ENCODE measurements at places on chromosomes 7 and 10. TPM values are rescaled to one million over a fixed set of nuclear protein-coding genes. Genes with fewer than 3 reads are reported as not detected.

The PDZD7 gene
- 0.50 TPM for total RNA-seq

The FAM25A gene
- total RNA-seq = not detected

The ANXA7 gene
- total RNA-seq = 193 TPM

The LRRN3 gene
- total RNA-seq = not detected

The OR6B1 gene
- not detected for total RNA-seq

The CYP2W1 gene
- total RNA-seq = not detected

The AKAP9 gene
- total RNA-seq = 23.1 TPM

The CCM2 gene
- total RNA-seq = 64.8 TPM

DNA sequence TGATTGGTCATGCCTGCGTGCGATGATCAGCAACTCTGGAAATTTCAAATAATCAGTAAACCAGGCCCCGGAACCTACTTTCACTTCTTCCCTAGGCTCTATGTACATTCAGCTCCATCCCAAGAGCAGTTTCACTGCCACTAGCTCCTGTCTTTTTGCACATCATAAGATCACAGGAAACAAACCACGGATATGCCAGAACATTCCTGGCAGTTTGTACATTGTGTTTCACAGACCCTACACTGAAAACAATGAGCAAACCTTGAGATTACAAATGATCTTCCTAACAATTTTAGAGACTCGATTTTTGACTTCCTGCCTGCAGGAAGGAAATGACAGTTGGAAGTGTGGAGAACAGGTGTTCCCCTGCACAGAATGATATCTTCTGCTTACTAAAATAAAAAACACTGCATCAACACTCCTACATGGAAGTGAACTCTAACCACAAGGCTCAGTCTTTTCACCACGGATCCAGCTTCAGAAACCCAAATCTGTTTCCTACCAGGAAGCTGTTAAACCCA, 7.6 kb upstream of the TMEM236 start:
- DNase-seq = no peak

DNA sequence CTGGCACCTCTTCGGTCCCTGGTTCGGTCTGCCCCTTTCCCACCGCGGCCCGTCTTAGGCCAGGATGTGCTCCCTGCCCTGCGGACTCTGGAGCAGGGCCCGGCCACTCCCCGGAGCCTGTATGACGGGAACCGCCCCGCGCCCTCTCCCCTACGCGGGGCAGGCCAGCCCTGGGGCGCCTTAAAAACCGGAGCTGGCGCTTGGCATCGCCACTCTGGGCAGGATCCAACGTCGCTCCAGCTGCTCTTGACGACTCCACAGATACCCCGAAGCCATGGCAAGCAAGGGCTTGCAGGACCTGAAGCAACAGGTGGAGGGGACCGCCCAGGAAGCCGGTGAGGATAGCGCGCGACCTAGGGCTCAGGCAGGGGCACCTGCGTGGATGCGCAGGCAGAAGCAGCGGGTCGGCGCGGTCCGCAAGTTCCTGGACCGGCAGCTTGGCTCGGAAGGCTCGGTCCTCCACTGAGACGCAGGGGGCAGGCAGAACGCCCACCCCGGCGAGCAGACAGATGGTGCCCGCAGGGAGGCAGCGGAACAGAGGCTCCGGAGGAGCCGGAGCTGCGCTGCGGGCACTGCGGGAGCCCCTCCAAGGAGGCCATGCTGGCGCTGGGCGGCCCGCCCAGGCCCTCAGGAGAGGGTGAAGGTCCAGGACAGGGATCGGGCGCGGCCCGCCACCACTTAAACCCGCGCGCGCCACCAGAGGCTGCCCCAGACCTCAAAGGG, at the start of gene ADIRF:
Gene ADIRF, plus strand, starts transcription at position 212 of the 723 bp plus-strand sequence. Its CDS starts 63 bp downstream, at position 275.
- DNase-seq = no peak

- no peak for DNase-seq
Measured at GRCh38 chr10:69910561-69910960, 108.9 kb downstream of the COL13A1 start.

DNA sequence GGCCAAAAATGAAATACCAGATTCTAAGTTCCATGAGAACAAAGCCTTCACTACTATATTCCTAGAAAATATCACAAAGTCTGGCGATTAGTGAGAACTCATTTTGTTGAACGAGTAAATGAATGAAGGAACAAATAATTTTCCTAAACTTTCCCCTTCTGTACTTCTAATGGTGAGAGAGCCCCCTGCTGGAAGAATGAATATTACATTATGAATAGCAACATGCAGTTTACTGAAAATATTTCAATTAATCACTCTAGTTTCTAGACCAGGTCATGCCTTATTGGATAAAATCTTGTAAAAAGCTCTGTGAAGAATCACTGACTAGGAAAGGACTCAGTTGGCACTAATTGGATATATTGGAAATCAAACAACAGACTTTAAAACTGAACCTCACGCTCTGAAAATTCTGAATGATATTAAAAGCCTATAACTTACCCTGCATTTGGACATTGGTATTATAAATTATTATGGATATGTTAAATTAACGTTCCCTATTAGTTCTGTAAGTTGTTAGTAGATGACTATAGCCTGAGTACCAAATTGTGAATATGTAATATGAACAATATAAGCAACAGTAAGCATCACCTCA, 32.4 kb upstream of the MTPN start:
- peak; percentile 49 for DNase-seq

DNA sequence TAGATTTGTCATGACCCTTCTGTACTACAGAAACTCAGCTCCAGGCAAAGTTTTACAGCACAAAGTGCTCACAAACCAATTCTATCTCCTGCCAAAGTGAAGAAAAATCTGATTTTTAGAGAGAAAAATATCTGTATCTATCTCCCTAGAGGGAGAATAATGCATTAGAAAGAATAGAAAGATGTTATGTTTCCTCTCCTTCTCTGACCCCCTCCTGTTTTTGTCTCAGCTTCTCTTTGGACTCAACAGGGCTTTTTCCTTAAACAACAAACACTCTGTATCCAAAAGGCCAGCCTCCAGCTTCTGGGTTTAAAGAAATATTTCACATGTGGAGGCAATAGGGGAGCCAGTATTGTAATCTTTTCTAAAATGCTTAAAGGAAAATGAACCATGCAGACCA, 627.4 kb downstream of the REEP3 start:
- no peak for DNase-seq

DNA sequence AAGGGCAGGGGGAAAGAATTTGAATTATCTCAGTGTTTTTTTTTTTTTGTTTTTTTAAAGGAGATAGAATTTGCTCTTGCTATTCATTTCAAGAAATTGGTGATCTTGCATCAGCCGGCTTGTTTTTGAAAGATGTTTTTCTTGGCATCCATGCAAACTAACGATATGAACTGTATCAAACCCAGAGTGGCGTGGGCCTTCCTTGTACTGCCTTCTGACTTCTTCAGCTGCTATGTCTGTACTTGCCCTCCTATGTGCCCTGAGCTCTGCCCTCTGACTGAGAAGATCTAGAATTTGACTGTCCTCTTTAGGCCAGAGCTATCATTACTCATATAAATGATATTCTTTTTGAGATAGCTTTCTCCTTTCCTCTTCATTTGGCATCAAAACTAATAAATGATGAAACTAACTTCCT, 183.1 kb downstream of the EXOC4 start:
- peak; percentile 23 for DNase-seq

- DNase-seq = no peak
Measured at GRCh38 chr7:22214000-22214399, 143.0 kb downstream of the RAPGEF5 start.

- no peak for DNase-seq
Measured at GRCh38 chr7:69399401-69399800, 198.9 kb upstream of the AUTS2 start.

DNA sequence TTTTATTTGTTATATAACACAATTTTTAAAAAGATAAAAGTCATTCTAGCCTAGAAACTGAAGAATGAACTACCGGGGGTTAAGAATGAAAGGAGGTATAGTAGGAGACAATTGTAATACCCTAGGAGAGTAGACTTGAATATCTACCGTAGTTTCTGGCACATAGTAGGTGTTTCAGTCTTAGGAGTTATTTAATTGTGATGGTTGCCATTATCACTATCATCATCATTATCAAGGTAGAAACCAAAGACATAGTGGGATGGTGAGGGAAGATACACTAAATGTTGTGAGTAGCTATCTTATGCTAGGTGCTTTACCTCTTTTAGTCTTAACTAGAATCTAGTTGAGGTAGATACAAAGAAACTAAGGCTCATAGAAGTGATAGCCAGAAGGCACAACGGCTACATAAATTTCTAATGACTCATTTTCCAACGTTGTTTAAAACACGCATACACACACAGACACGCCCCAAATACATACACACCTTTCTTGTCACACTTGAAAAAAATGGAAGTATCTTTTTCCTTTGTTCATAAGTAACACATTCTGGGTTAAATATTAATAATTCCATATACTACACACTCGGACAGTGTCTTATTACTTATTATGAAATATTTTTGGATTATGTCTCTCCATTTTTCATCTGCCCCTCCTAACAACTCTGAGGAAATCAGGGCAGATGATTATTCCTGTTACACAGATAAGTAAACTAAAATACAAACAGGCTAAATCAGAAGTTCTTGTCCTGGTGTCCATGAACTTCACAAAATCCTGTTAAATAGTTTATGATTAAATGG, 2.0 kb upstream of the ANLN start:
- DNase-seq = no peak

DNA sequence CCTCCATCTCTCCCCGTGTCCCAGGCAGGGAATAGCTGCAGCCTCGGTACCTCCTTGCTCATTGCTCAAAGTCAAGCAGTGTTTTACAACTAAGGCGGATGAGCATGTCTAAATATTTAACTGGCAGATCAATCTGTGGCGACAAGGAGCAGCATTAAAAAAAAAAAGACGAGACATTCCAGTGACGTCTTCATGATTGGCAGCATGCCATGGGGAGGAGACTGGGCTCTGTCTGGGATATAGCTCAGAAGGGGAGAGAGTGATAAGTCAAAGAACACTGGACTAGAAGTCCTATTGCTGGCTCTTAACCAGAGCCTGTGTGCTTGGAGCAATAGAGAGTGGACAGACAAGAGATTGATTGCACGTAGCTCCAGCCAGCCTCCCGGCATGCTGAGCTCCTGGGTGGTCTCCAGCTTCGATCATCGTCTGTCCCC, 287.5 kb upstream of the PODXL start:
- peak; percentile 43 for DNase-seq

DNA sequence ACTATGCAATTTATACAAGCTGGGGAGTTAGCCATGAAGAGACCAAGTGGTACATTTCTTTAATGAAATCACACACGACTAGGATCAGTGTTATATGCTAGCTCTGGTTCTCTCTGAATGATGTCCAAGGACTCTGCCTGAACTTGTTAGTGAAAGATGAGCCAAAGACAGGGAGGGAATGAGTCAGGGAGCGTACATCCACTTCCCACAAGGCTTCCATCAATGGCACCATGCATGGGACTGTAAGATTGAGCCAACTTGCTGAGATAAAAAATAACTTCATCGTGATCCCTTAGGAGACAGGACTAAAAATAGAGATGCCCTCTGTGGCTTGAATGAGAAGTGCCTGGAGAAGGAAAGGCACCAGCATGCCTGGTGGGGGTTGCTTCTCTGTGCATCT, 629.7 kb downstream of the ACTR3B start:
- DNase-seq = no peak

- no peak for DNase-seq
Measured at GRCh38 chr10:6578251-6578771, 1.8 kb downstream of the PRKCQ start.

DNA sequence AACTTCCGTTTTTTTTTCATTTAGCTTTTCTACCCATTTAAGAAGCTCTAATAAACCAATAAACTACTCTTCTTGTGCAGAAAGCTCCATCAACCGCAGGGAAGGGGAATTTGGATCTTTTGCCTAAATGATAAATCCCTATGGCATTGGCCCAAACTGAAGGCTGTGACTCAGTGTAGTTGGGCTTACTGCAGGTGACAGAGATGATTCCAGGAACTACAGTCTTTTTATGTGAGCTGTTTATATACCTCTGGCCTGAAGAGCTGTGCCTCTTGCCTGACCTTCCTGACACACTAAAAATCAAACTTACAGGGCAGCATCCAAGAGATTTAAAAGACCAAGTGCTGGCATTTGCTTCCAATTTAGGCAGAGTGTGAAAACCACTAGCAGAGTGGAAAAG, 25.2 kb downstream of the ABCB1 start:
- DNase-seq = no peak

DNA sequence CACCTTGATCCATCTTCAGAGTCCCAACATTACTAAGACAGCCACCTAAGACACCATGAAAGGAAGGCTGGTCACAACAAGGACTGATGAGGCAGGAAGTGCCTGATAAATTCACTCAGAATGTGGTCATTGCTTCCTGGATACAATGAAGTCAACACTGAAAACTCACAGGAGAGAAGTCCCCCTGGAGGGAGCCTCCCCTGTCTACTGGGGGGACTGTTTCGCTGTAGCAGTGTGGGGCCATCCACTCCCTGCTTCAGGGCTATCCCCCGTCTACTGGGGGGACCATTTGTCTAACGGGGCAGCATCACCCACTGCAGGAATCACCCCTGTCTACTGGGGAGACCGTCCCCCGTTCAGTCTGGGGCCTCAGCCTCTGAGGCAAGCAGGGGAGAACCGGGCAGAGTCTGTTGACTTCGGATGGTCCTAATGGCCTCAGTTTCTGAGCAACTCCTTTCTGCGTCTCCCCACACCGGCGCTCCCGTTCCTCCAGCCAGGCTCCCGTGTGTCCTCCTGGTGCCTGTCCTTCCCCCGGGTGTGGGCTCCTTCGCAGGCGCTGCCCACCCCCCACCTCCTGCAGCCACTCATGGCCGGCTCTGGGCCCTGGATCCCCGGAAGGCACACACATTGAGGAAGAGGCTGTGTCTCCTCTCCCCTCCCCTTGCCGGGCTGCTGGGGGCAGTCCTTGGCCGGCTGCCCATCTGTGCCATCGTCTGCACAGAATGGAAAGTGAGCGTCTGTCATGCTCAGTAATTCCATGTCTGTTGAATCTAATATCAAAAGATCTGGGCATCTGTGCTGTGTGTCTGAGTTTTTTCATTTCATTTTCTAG, 59.9 kb upstream of the DNAJB6 start:
- no peak for DNase-seq

Data from SJSA1 (cell line).